Germinal center (tissue), 1 donor: ENCODE measurements at places on chromosomes 13 and 19.

GRCh38 chr13:19643652-19644051 is 10.2 kb downstream of the MPHOSPH8 start:
- DNase-seq, result no peak

- no peak for DNase-seq
Observed at GRCh38 chr13:31057403-31058033, 104.2 kb downstream of the HSPH1 start.

GRCh38 chr19:41745756-41746155 is 9.6 kb upstream of the CEACAM6 start:
- DNase-seq, result no peak

GRCh38 chr19:12994701-12995595 is at the start of gene NFIX:
TSS of gene NFIX (plus strand) at chr19:12995475. CDS start at chr19:12995838, 363 bp downstream.
- peak; percentile 64 for DNase-seq

- DNase-seq, result no peak
Observed at GRCh38 chr19:15156391-15156790, 44.4 kb downstream of the NOTCH3 start.

DNA sequence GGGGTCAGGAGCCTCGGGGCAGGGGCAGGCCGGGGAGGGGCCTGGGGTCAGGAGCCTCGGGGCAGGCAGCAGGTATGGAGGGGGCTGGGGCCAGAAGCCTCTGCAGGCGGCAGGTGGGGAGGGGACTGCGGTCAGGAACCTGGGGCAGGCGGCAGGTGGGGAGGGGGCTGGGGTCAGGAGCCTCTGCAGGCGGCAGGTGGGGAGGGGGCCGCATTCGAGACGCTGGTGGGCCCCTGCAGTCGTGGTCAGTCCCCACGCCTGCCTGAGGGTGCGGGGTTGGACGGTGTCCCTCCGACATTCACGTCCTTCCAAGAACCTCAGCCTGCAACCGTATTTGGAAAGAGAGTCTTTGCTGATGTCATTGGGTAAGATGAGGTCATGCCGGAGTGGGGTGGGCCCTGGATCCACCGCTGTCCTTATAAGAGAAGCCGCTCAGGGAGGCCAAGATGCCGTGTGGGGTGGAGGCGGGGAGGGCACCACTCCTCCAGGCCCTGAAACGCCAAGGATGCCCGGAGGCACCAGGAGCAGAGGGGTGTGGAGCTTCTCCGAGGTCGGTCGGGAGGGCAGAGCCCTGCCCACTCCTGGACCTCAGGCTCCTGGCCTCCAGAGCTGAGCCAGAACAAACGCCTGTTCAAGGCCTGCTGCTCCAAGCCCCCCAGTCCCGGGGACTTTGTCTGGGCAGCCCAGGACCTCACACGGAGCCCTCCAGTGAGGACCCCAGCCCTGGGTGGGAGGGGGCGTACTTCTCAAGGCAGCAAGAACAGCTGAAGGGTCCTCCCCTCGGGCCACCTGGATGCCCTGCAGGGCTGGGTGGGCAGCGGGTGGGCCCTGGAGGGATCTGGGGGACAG is 30.1 kb downstream of the PIP5K1C start:
- DNase-seq, result no peak

- no peak for DNase-seq
Observed at GRCh38 chr13:59478908-59479307, 684.8 kb downstream of the DIAPH3 start.

GRCh38 chr13:38409771-38410170 is 60.1 kb downstream of the UFM1 start:
- DNase-seq, result no peak

DNA sequence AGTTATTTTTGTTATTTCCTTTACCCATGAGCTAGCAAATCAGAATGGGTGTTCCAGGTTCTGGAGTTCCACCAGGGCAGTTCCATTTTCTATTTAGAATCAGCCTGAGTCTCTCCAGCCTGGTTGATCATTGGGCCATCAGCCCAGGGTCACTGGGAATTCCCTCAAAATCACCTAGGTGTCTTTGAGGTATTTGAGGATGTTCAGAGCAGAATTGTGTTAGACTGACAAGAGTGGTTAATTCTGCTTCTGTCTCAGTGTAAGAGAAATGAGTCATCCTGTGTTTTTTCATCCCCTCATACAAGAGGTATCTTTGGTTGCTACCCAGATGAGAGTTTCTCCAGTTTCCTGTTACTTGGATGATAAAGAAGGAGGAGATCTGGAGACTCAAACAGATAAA is 11.7 kb downstream of the ZNF66 start:
- no peak for DNase-seq

GRCh38 chr13:61045251-61045650 is 370.4 kb downstream of the PCDH20 start:
- no peak for DNase-seq

GRCh38 chr13:43686557-43686956 is 100.2 kb downstream of the ENOX1 start:
- DNase-seq, result no peak

DNA sequence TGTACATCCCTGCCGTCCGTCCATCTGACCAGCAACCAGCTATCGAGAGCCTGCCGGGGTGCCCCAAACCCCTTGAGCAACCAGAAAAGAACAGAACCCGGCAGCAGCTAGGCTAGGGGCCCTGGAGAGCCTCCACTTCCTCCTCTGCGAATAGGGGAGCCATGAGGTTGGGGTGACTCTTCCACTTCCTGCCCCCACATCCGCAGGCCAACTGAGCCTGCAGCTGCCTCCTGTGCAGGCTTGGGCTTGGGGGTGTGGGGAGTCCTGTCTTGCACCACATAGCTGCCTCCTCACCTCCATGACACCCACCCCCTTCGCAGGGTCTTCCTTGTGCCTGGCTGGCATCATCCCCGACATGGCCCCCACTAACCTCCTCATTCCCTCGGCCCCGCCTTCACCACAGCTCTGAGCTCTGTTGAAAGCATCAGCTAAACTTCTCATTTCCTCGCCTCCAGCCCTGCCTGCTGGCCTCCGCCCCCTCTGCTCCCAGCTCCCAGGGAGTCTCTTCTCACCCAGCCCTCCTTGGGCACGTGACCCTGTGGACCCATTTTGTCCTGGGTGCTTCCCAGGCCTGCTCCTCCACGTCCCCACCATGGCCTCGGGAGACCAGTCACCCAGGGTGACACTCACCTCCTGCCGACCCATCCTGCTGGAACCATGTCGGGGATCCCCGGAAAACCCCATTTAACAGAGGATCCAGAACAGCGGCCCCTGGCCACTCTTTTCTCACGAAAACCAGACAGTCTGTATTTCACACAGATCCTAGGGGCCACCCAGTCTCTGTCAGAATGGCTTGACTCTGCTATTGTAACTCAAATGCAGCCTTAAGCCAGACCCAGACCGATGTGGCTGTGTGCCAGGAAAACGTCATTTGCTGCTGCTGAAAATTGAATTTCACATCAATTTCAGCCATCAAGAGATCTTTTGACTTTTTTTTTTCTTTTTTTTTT is 50.4 kb downstream of the MYO9B start:
- peak; percentile 77 for DNase-seq

DNA sequence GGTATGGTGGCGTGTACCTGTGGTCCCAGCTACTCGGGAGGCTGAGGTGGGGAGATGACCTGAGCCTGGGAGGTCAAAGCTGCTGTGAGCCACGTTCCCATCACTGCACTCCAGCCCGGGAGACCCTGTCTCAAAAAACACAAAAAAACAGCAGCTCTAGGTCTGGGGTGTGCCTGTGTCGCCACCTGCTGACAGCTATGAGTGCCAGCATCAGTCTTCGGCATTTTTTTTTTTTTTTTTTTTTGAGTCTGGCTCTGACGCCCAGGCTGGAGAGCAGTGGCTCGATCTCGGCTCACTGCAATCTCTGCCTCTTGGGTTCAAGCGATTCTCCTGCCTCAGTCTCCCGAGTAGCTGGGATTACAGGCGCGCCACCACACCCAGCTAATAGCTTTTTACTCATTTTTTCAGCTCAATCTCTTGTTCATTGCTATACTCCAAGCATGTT is 10.1 kb downstream of the AP2S1 start:
- DNase-seq, result peak; percentile 71

DNA sequence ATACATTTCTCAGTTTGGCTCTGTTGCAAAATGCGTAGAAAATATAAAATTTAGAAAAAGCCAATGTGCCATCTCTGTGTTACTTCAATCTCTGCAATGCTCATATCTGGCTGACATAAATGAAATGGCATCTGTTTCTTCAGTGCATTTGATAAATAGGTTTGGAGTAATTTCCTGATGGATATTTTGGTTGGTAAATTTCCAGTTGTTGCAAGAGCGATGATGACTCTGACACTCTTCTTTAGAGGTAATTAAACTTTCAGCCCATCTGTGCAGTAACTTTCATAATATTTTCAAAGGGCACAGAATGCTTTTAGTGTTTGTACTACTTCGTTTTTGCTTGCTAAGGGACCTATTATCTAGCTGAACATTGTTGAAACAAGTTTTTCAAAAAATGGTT is 1286.4 kb downstream of the PCDH9 start:
- DNase-seq, result no peak

GRCh38 chr19:45953676-45954075 is 20.0 kb downstream of the NOVA2 start:
- DNase-seq, result no peak

DNA sequence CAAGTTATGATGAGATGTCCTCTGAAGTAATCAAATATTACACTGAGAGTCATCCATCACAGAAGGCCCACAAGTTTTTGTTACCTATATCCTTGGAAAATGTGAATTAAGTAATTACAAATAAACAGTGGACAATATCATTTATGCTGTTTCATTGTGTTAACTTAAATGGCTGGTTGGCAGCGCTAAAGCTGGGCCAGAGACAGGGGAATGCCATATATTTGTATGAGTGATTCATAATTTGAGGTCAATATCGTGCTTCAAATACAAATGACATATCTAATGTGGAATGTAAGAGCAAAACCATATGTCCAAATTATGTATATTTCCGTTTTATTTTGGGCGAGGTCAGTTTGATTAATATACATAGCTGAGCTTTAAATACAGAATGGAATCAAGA is 1556.2 kb downstream of the SLITRK5 start:
- DNase-seq, result no peak

GRCh38 chr19:29635963-29636362 is 29.3 kb upstream of the PLEKHF1 start:
- DNase-seq, result no peak
